Effector CD8-positive, alpha-beta T cell (primary cell): ENCODE measurements at places on chromosomes 2 and 18.

DNA sequence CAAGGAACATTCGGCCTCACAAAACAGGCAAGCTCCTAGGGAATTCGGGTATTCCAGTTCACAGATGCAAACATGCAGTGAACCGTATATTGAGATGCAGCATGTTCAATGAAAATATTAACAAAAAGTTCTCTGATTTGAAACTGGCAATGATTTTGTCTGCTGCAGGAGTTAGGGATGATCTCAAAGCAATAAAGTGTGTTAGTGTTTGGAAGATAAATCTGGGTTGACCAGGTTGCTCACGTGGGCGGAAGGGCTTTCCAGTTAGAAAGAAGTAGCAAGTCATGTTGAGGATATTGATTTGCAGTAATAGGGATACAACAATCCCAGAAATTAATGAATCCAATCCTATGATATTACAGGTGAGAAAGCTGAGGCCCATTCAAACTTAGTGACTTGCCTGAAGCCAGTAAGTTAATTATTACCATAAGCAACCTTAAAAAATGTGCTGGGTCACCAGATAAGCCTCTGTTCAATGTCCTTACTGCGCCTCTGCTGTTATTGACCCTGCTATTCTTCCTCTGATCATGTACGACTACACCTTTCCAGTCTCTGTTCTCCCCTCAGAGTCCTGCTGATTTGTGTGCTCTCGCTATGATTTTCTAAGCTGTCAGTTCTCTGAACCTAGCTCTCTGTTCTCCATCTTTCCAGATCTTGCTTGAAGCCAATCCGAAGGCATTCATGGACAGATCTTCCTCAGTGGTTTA is 370.8 kb downstream of the DSEL start:
- DNase-seq, result no peak

DNA sequence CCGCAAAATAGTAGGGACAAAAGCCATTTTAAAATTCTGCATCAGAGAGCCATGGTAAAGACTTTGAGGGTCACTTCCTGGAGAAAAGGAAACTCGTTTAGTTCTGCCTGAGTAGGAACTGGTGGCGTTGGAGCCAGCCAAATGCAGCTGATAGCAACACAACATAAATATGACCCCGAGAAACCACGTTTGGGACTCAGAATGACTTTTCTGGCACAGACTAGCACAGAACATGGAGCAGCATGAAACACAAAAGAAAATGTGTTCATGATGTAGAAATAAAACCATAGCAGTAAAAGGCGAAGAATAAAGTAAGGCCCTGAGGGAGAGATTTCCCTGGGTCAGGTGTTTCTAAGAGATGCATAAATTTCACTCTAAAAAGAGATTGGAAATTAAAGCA is 149.2 kb upstream of the KLHL29 start:
- DNase-seq, result no peak

DNA sequence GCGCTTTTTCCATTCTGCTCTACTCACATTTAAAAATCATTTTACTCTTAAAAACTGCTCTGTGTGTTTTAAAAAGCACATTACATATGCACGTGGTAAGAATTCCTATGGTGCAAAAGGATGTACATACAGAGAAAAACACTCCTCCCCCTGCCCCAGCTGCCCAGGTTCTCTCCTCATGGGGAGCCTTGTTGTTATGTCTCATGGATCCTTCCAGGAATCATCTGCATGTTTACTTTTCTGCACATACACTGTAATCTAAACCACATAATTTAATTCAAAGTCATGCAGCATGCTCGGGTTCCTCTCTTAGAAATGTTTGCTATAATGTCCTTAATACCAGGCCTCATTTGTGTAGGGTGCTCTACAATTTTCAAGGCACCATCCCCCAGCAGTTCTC is 243.3 kb downstream of the LOXHD1 start:
- no peak for DNase-seq

DNA sequence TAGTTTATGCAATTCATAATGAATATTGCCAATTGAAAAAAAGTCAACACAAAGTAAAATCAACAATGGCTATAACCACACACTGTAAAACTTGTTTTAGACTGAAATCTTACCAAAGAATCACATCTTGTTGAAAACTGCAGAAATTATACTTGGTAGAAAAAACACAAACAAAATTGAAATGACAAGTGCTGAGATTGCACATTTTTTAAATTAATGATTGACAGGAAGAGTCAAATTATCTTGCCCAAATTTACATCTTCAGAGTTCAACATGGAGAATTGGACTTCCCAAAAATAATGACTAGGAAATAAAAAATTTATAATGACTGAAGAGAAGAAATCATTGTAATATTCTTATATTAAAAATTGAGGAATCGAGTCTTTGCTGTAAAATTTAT is 84.6 kb upstream of the TTC39C start:
- no peak for DNase-seq

DNA sequence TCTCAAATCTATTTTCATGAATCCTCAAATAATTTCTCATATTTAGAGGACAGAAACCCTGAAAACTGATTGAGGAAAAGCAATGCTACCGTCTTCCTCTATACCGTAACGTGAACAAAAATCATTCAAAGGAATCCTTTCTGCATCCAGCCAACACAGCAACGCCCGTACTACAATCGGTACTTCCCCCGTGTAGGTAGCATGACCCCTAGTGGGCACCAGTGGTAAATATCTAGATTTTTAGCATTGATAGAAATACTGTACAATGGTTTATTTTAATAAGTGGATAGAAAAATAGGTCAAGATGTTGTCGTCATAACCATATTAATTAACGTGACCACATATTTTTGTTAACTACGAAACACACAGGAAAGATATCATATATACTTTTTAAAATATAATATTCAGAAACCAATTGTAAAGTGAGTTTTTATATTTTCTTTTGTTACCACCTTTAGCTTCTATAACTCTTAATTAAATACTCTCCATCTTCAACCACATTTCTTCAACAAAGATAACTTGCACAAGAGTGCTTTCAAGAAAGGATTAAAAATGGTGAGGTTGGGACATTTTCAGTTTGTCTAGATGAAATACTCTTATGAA is 194.1 kb downstream of the SS18 start:
- DNase-seq, result no peak

GRCh38 chr2:224869601-224870233 is 153.6 kb upstream of the CCDC195 start:
- no peak for DNase-seq

GRCh38 chr2:142873831-142874287 is 3.6 kb upstream of the KYNU start:
- DNase-seq, result no peak

GRCh38 chr18:61951396-61951795 is 58.6 kb upstream of the RNF152 start:
- no peak for DNase-seq

GRCh38 chr2:74399785-74400184 is 19.7 kb upstream of the DCTN1 start:
- no peak for DNase-seq

DNA sequence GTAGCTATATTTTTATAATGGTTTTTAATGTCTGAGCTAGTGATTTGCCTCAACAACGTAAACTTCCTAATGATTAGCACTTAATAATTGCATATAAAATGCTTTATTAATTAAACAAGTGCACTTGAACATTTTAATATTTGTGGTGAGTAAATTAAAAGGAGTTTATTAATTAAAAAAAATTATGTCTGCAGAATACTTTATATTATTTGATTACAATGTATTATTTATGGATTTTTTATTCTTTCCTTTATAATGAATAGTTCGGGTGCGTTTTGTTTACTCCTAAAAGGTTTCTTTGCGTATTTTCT is 2.3 kb downstream of the HOXD8 start:
- DNase-seq, result no peak

DNA sequence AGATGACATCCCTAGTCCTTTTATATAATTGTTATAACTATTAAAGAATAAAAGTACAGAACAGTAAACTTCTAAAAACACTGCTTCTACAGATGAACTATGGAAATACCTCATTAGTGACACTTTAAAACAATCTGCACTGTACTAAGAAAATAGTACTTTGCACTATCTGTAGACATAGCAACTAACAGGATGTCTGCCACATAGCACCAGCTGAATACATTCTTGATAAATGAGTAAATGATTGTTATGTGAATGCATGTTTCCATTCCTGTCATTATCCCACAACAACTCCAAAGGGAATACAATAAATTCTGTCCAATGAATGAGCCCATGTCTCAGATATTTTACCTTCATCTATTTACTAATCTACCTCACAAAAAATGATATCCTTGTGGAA is 115.3 kb upstream of the SLC35G4 start:
- no peak for DNase-seq

- DNase-seq, result no peak
These were observed 41.3 kb downstream of the KIF3C start for GRCh38 chr2:25941042-25941441.

DNA sequence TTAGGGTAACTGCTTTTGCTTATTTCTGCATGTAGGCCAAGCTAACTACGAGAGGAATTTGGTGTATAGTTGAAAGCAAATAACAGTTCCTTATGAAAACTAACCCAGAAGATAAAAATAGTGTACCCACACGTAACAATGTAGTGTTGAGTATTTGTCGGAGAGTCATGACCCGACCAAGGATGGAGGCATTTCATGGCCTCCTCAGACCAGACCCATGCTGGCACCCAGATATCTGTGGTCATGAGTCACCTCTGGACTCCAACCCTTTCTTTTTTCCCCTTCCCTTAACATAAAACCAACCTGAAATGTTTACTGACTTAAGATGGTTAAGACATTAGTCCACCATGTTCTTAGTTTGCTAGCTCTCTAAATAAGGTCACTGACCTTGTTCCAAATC is 318.7 kb downstream of the NOL4 start:
- DNase-seq, result no peak

DNA sequence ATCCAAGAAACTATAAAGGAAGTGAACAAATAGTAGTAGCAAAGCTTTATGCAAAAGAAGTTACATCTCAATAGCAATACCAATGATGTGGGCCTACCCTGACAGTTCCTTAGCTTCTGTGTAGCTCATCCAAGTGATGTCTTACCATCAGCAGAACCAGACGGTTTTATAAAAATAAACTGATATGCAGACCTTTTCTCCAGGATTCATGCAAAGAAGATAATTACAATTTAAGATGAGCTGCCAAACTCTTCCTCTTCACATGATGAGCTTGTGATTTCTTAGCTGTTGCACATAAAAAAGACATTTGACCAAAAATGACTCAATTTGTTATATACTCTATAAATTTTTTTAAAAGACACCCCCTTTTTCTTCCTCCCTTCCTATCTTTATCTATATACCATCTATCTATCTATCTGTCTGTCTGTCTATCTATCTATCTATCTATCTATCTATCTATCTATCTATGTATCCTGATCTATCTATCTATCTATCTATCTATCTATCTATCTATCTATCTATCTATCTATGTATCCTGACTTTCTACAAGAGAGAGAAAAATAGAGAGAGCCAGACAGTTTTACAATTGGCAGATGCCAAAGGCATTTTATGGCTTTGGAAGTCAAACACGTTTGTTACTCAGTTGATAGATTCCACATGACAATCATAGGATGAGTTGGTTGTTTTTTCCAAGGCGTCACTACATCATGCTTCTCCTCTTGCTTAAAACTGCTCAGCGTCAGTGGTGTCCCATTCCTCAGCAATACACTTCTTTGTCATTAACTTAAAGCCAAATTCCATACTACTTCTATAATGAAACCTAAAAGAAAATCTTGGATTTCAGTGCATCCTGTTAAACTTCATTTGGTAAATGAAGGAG is 65.9 kb upstream of the ACTR3 start:
- no peak for DNase-seq

- DNase-seq, result no peak
These were observed 6.7 kb downstream of the SETBP1 start for GRCh38 chr18:44687421-44687820.

DNA sequence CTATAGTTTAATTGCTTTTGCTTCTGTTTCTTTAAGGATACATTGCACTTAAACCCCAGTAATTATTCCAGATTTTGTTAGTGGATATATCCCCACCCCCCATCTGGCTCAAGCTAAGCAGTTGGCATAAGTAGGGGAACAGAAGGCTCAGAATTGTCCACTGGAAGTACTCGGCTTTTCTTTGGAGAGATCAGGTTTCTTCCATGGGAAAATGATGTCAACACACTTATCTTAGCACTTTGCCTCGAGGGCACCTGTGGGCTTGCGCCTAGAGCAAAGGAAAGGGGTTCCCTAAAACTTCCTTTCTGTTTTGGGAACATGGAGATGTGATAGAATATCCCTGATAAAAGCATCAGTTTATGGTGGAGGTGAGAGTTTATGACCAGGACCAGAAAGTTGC is 130.6 kb downstream of the FMNL2 start:
- no peak for DNase-seq

DNA sequence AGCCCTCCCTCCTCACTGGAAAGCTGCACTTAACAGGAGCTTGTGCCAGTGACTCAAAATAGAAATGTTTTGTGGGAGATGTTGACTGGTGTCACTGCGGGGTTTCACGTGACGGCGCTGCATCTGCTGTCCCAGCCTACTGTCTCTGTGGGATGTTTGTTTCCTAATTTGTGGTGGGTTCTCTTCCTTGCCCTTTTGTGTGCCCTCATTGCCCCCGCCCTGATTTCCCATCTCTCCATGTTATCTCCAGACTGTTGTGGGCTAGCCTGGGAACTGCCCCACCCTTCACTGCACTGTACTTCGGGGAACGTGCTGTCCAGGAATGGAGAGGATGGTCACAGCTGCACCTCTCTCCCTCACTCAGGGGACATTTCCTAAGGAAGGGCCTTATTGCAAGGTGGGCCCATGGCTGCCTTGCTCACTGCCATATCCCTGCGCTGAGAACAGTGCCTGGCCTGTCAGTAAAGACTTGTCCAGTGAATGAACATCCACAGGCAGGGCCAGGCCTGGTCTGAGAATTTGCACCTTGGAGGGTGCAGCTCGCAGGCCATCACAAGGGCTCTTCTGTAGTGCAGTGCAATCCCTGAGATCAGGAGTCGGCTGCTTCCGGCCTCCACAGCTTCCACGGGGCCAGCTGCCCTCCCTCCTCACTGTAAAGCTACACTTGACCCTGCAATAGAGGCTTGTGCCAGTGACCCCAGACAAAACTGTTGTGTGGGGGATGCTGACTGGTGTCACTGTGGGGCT is 18.1 kb downstream of the ZAP70 start:
- no peak for DNase-seq

DNA sequence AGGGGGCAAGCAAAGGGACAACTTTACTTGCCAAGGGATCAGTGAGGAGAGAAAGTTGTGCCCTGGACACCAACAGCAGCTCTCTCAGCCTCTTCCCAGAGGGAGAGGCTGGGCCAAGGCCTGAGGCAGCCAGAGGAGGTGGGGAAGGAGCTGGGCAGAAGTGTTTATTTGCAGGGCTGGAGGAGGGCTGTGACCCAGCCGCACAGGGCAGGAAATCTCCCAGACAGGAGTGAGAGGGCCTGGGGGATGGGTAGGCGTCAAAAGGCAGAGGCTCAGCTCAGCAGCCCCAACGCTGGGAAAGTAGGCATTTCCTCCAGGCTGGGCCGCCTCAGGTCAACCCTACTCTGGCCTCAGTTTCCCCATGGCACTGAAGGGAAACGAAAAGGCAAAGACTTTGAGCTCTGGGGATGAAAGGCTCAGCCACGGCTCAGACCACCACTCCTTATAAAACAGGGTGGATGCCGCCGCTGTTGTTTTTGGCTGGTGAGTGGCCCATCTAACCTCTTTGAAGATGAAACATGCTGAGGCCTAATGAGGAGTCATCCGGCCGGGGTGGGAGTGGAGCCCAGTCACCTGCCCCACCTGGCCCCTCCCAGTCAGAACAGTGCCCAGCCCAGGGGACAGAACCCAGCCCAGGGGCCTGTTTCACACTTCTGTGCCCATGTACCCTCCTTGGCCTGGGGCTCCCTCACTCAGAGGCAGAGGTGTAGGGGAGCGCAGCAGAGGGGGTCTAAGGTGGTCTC is 21.9 kb upstream of the SEMA4C start:
- no peak for DNase-seq
